Globus pallidus (tissue), 1 donor: ENCODE measurements at places on chromosomes 13 and 19.

DNA sequence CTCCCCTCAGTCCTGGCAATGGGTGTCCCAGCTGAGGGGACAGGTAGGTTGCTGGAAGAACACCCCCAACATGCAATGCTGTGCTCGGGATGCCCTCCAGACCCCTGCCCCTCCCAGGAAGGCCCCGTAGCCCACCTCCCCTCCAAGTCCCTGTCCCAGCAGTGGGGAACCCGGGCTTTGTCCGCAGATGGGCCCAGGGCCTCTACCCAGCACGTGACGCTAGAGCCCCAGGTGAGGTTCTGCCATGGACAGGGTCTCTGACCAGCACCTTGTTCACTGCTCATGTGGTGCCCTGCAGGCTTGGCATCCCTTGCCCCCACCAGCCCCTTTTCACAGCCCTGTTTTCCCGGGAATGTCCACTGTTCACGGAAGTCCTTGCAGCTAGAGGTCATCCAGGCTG is 220.0 kb upstream of the SGCG start:
- no peak for DNase-seq

DNA sequence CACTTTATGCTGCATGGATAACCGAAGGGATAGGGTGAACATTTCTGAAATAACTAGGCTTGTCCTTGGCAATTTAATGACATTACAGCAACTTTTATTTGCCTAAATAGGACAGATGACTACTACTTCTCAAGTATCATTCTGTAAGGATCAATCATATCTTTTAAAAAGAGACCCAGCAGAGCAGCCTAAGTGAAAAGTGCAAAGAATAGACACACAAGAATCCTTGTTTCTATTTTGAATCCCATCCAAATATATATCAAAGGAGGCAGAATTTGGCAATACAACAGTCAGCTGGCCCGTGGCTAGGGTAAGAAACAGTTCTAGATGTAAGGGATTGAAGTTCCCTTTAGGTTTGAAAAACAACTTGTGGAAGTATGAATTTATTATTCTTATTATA is 6.9 kb downstream of the THSD1 start:
- peak; percentile 31 for DNase-seq

- DNase-seq, result no peak
These were observed 2.1 kb downstream of the CCDC106 start for GRCh38 chr19:55650126-55650557.

- DNase-seq, result no peak
These were observed 217.3 kb upstream of the SERP2 start for GRCh38 chr13:44156294-44156658.

DNA sequence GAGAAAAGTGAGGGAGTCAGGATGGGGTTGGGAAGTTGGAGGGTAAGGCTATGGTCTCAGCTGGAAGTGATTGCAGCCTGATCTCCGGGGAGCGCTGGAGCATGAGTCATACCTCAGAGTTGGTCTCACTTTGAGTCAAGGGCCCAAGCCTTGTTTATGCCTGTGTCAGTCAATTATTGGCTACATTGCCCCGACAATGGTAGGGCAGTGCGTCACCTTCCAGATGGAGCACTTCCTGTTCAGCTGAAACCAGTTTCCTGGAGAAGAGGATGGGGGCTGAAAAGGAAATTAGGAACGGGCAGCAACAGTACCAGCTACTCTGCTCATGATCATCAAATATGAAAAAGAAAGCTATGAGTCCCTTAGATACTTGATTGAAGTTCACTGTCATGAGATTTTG is 60.4 kb downstream of the ADGRE1 start:
- DNase-seq, result no peak

DNA sequence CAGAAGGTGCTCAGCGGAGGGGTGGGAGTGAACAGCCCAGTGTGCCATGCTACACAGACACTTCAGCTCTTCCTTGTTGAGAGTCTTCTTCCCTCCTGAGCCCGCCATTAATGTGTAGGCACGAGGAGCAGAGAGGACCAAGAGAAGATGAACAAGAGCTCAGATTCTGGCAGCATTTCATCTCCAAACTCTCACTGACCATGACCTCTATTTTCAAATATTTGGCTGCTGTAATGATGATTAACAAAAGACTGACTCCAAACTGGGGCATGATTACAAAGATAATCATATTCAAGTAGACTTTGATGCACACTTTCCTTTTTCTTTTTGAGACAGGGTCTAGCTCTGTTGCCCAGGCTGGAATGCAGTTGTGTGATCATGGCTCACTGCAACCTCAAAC is 236.5 kb downstream of the DCLK1 start:
- DNase-seq, result no peak
